ENCODE measurements at places on chromosomes 7 and 10.

DNA sequence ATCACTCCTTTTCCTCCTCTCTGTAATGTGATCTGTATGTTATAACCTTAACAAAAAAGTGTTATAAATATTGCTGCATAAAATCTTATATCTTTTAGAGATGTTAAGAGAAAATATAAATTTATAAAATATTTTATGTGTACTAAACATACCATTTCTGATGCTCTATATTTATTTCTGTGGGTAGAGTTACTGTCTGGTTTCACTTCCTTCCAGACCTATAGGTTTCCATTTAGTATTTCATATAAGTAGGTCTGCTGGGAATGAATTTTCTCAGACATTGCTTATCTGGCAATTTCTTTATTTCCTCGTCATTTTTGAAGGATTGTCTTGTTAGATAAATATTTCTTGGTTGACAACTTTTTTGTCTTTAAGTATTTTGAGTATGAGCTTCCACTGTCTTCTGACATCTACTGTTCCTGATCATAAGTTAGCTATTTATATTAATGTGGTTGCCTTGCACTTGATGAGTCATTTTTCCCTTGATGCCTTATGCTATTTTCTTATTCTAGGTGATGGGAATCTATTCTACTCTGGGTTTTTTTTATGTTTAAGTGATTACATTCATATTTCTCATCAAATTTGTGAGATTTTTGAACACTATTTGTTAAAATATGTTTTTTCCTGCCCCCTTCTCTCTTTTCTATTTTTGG, 11.2 kb upstream of the THSD7A start:
- no peak for DNase-seq

DNA sequence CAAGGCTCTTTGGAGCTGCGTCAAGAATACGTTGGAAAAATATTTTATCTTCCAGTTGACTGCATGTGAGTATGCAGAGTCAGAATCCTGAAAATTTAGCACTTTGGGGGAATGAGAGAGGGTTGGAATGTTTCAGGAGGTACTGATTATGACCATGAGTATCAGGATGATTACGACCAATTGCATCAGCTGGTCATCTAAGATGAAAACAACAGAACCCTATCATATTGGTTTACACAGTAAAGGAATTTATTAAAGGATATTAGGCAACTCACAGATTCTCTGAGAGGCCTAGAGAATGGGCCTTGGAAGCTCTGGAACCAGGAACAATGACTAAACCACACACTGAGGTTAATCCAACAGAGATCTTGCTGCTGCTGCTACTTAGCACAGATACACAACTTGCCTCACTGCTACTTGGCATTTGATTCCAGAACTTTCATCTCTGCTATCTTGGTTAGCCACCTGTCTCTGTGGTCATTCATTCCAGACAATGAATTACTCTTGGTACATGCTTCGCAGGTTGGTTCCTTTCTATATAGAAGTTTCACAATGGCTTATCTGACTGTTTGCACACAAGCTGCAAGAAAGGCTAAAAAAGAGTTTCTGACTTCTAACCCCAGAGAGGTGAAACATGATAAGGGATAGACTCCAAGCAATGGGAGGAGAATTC, 68.0 kb upstream of the CTTNBP2 start:
- peak; percentile 10 for DNase-seq

DNA sequence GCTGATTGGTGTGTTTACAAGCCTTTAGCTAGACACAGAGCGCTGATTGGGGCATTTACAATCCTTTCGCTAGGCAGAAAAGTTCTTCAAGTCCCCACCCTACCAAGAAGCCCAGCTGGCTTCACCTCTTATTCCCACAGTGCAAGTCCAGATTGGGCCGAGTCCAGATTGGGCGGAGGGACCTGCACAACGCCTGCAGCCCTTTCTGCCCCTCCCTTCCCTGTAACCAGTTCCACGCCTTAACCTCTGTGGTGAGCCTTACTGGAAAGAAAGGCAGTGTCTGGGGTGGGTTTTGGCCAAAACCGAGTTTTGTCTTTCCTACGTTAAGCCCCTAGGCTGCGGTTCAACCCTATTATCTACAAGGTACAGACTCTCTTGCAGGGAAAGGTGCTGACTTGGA, 268.7 kb downstream of the ZEB1 start:
- no peak for DNase-seq

GRCh38 chr10:58741673-58742072, 229.0 kb downstream of the BICC1 start:
- DNase-seq = no peak

DNA sequence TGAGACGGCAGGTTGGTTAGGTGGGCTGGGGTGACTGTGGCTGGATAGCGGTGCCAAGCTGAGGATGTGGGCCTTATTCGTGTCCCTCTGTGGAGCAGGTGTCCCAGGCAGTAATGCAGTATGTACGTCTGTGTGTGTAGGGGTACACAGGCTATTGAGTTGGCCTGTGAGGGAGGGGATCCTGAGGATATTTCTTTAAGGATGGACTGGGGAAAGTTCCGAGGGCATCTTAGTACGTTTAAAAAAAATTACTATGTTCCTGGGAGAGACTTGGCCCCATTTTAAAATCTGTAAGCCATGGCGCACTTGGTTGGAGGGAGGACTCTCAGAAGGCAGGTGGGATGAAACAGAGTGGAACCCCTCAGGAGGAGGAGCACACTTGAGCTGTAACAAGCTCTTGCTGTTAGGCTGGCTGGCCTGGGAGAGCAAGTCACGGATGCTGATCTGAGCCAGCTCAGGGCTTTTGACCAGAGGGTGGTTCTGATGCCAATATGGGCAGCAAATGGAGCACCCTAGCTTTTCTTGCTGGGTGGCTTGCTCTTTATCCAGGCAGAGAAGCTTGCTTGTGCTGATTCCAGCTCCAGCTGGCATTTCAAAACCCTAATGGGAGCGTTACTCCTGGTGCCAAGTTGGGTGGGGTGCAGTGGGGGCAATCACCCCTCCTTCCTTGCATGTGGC, 765 bp downstream of the WBP1L start:
- no peak for DNase-seq

GRCh38 chr10:132229834-132230556, 43.2 kb downstream of the DPYSL4 start:
- no peak for DNase-seq

DNA sequence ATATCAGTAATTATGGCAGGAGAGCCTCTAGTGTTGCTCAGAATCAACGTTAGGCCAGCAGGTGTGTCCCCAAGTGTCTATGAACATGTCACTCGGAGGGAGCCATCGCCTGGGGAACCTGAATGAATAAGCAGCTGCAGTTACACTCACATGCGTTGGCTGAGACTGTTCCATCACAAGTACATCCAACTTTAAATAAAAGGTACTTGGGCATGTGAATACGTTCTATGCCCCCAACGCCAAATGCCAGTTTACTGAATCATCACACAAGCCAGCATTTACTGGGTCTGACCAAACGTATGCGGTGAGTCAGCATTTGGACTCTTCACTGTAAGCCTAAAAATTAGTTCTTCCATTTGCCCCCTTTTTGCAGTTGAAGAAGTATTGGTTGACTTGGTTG, 207.6 kb upstream of the PLXNA4 start:
- peak; percentile 62 for DNase-seq

- no peak for DNase-seq
Measured at GRCh38 chr7:36204929-36205635, 52.0 kb downstream of the EEPD1 start.

DNA sequence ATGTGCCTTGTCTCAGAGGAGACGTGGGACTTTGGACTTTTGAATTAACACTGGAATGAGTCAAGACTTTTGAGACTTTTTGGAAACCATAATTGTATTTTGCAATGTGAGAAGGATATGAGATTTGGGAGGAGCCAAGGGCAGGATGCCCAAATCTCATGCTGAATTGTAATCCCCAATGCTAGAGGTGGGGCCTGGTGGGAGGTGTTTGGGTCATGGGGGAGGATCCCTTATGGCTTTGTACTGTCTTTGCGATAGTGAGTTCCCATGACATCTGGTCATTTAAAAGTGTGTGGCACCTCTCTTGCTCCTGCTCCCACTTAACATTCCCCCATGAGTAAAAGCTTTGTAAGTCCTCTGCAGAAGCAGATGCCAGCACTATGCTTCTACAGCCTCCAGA, 39.2 kb downstream of the DNAJC9 start:
- DNase-seq = no peak

DNA sequence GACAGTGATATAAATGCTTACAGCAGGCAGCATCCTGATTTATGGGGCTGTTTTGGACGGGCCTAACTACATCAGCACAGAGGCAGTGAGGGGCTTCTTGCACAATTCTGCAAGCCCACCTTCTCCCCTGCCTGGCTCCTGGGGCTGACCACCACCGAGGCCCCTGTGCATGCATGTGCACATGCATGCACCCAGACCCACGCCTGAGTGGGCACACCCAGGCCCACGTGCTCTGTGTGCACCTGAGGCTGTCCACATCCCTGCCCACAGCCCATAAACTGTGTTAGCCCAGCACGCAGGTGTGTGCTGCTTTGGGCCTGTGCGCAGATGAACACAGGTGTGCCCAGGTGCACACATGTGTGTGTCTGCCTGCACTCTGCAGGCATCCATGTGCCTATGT, 40.0 kb downstream of the ZMIZ1 start:
- no peak for DNase-seq

DNA sequence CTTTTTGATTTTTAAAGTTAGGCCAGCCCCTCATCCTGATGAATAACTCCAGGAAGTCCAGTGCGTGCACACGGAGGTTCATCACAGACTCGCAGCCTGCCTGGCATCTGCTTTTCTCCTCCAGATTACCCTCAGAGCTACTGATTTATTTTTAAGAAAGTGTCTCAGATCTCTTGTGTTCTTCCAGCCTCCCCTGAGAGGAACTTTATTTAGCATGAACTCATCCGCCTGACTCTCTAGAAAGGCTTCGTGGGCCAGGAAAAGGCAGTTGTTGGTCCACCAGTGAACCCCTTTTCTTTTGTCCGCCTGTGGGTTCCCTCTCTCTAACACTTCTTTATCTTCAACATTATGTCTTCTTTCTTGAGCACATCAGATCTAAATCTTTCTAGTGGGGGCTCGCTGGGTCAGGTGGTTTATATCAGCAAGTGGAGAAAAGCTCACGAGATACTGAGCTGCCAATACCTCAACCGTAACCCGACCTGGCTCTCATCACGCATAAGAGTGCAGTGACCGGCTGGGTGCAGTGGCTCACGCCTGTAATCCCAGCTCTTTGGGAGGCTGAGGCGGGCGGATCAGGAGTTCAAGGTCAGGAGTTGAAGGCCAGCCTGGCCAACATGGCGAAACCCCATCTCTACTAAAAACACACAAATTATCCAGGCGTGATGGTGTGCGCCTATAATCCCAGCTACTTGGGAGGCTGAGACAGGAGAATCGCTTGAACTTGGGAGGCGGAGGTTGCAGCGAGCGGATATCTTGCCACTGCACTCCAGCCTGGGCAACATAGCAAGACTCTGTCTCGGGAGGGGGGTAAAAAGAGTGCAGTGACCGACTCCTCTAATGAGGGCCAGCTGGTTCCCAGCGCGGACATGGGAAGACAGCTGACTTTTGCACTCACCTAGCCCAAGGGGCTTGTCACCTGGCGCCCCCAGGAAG, 162.3 kb downstream of the CCDC3 start:
- no peak for DNase-seq

GRCh38 chr7:258476-259190, 31.3 kb upstream of the FOXL3 start:
- DNase-seq = no peak

GRCh38 chr7:4261601-4261960, 420.5 kb upstream of the FOXK1 start:
- DNase-seq = no peak

DNA sequence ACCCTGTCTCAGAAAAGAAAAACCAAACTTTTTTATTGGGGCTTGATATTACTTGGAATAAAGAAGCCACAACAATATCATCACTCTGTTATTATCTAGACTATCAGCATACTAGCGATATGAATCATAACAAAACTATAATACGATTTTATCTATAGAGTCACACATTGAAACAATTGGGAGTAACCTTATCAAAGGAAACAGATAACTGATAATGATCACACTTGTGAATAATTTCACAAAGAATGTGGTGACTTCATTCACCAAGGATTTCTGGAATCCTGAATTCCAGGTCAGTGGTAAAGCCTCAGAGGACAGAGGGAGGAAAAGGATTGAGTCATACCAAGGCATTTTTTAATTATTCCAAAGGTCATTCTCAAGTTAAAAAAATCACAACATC, 32.1 kb upstream of the NMT2 start:
- peak; percentile 86 for DNase-seq

- no peak for DNase-seq
Measured at GRCh38 chr7:113143486-113144257, 25.3 kb upstream of the SMIM30 start.

DNA sequence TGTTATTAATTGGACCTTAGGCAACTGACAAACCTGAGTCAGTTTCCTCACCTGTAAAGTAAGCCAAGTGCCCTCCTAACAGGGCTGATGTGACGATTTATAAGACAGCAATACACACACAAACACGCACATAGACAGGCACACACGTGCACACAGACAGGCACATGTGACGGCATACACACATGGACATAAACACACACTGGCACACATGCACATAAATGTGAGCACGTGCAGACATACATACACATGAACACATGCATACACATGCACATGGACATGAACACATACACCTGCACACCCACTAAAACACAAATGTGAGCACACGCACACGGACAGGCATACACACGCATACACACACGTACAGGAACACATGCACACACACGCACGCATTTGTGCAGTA, 148.9 kb downstream of the PRKCQ start:
- DNase-seq = no peak

DNA sequence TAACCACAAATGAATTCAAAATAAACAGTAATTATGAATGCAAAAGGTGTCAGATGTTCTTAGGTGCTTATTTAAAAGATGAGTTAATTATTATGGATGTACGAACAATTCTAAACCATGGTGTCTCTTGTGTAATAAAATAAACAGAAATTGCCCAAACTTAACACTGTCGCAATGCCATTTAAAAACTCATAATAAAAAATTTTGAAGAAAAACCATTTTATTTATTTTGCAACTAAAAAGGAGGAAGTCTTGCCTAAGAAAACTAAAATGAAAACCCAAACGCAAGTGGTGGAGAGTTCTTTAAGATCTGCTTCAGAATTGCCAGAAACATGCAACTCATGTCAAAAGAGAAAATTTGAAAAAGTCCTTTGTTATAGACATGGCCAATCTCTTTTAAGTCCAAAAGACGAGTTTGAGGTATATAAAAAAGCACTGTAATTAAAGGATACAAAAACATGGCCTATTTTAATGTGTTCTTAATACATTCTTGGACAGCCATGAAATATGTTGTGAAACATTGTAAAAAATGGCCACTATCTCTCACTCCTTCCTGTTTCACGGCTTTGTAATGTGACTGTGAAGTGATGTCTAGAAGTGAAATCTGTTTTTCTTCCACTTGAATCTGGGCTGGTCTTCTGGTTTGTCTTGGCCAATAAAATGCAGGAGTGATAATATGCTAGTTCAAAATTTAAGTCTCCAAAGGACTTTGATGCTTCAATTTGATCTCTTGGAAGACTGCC, 322.9 kb downstream of the PRPF18 start:
- no peak for DNase-seq

DNA sequence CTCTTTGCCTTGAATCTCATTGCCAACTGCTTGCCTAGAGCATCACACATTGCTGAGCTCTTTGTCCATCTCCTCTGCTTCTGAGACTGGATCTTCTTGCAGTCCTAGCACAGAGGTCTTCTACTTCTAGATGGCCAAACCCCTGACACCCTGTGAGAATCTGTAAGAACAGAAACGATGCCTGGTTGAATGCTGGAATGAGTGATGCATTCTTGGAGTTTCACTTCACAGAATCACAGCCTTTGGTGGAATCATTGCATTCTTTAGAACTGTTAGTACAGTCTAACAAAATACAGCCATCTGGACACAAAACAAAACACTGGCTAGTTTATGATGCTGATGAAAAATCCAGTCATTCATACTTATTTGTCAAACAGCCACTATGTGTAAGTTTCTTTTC, 141.7 kb upstream of the ITGB1 start:
- peak; percentile 59 for DNase-seq

GRCh38 chr7:74242122-74242443, 12.1 kb downstream of the RFC2 start:
- DNase-seq = no peak
